ENCODE measurements at places on chromosomes 6 and 20.

GRCh38 chr20:10520528-10520927 lies 85.4 kb downstream of the SLX4IP start:
- DNase-seq, result no peak

DNA sequence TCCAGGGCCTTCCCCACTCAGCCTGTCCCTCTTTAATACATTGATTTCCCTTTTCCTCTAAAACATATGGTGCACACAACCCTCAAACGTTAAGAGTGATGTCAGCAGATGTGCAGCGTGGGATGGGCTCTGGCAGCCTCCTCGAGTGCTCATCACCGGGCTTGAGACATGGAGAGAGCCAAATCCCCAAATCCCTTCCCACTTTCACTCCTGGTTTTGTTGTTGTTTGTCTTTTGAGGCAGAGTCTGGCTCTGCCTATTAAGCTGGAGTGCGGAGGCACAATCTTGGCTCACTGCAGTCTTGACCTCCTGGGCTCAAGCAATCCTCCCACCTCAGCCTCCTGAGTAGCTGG lies 5.8 kb upstream of the PLTP start:
- DNase-seq, result no peak

DNA sequence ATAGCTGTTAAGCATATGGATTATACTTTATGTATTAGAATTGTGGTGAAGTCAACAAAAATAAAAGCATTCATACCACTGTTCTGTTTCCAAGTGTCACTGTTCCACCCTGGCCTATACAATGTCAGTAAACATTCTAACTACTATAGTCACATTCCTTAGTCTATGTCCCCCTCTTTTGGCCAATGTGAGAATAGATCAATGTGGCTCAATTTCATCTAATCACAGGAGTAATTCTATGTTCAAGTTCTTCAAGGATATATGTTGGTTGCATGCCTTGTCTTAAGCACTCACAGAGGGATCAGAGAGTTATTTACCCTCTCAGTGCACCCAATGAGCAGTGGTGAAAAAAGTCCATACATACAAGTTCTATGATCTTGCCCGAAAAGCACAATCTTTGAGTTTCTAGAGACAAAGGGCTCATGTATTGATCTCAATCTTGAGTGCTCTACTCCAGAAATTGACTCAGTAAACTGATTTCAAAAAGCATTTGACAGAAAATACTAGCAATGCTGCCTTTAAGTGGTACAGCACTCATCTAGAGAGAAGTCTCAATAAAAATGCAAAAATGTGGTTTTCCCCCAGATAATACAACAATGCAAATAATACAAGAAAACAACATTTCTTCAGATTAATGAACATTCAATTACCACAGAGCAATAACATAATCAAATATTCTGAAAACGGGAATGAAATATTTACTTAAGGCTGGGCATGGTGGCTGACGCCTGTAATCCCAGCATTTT lies 16.5 kb downstream of the SMLR1 start:
- peak; percentile 58 for DNase-seq

DNA sequence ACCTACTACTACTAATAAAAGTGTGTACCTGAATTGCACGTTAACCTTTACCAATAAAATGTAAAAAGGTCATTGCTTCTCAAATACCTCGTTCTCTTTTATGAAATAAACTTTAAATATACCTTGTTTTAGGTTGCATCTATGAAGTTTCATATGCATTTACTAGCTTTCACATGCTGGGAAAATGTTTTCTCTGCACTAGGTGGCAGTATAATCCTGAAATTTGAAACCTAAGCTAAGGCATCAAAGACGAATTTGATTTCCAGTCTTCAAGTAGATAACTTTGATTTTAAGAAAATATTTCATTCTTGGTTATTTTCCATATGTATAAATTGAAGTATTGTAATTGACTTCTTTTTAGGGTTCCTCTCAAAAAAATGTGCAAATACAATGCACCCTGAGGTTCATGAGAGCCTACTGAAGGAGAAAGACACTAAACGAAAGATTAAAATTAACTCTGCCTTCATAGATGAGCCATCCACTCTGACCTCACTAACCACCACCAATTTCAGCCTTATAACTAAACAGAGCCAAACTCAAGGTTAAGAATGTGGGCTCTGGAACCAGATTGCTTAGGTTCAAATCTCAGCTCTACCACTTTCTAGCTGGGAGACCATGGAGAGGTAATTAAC lies 7.3 kb upstream of the COL9A1 start:
- DNase-seq, result peak; percentile 57

GRCh38 chr6:158152659-158153058 lies 15.4 kb downstream of the SERAC1 start:
- no peak for DNase-seq

Measured in NB4 (cell line).